ENCODE measurements at places on chromosomes 3 and 15.

- DNase-seq = no peak
Measured at GRCh38 chr15:101187820-101188636, 63.8 kb downstream of the CHSY1 start.

- no peak for DNase-seq
Measured at GRCh38 chr15:92101708-92102394, 248.3 kb downstream of the SLCO3A1 start.

- peak; percentile 31 for DNase-seq
Measured at GRCh38 chr3:152835601-152836102, 721 bp downstream of the P2RY1 start.

DNA sequence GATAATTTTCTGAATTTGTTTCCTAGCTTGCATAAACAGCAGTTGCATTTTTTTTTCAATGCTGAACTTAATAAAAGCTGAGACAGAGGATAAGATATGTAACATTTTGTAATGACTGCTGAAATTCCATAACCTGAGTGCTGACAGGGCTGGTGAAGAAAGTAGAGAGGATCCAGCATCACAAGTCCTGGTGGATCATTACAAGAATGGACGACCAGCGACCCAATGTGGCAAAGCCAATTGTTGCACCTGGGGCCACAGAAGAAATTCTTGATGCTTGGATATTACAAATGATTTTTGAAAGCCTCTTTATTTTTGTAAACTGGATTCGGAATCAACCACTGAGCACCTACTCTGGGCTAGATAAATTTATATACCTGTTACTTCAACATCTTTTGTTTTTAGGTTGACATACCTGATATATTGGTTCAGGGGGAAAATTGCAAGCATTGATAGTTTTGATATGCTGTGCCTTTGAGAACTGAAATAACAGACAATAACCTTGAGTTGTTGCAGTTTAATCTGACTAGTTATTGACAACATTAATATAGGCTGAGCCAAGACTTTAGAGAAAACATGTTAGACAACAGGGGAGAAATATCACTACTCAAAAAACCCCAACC is 3.9 kb upstream of the ACTL6A start:
- DNase-seq = peak; percentile 73

DNA sequence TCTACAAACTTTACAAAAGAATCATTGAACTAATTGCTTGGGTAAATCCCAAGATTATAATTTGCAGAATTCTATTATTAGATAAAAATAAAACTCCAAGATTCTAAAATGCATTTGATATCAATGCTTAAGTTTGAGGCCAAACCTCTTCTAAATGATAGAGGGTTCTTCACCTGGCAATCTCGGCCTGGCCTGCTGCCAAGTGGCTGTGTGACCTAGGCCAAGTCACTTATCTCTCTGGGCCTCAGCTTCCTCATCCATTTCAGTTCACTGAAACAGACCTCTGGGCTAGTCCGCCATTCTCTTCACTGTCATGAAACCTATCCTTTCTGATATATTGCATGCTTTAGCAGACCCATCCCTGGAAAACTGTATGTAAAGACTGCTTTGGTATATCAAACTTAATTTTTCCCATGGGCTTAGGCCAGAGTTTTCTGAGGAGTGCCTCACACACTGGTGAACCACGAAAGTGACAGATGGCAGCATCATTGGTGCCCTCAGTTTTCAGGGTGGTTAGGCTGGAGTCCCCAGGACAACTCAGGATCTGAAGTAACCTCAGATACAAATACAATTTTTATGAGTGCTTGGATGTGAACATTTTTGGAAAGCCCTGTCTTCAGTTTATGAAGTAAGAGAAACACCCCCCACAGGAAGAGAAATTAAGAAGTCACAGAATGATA is 21.8 kb downstream of the NUDT16 start:
- DNase-seq = no peak

DNA sequence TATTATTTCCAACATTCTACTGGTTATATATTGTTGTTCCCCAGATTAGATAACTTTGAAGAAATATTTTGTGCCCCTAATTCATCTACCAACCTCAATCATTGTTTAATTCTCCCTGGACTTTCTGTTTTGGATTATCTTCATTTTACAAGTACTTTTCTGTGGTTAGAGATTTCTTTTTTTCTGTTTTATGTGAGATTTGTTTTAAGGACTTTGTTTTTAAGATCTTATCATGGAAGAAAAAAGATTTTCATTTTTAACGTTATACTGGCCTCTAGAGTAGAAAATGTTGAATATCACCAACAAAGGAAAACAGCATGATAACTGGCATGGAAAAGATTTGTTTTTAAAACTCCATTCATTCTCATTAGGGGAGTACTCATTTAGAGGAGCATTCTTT is 210.9 kb upstream of the KCNMB2 start:
- no peak for DNase-seq
